CD8-positive, alpha-beta memory T cell (primary cell): ENCODE measurements at places on chromosomes 2 and 18. TPM values are rescaled to one million over a fixed set of nuclear protein-coding genes. Genes with fewer than 3 reads are reported as not detected.

GRCh38 chr18:286515-287310 lies 18.9 kb upstream of the THOC1 start:
- no peak for DNase-seq
- no peak overlapping the region for H3K4me3 ChIP-seq
- H3K36me3 ChIP-seq, result no peaks in the 10 kb centered on the region
- H3K27ac ChIP-seq, result no peak overlapping the region
- no peaks in the 10 kb centered on the region for H3K4me1 ChIP-seq
- no peaks in the 10 kb centered on the region for H3K27me3 ChIP-seq

GRCh38 chr2:127961729-127962128 lies 66.1 kb downstream of the SAP130 start:
- H3K27me3 ChIP-seq, result no peaks in the 10 kb centered on the region
- H3K27ac ChIP-seq, result no peak overlapping the region
- no peak for DNase-seq
- H3K36me3 ChIP-seq, result peaks cover 12% of the 10 kb centered on the region
- H3K4me1 ChIP-seq, result no peaks in the 10 kb centered on the region

The AGXT gene
- not detected for total RNA-seq

GRCh38 chr18:63022429-63023022 lies 297.0 kb downstream of the BCL2 start:
- H3K27ac ChIP-seq, result no peak overlapping the region
- H3K4me1 ChIP-seq, result no peaks in the 10 kb centered on the region
- no peaks in the 10 kb centered on the region for H3K27me3 ChIP-seq
- H3K4me3 ChIP-seq, result no peak overlapping the region
- DNase-seq, result no peak

The SPC25 gene
- 27.7 TPM for total RNA-seq

GRCh38 chr2:30509716-30510115 lies 62.7 kb downstream of the LCLAT1 start:
- H3K27me3 ChIP-seq, result no peaks in the 10 kb centered on the region
- no peak overlapping the region for H3K4me3 ChIP-seq
- H3K4me1 ChIP-seq, result peaks cover 24% of the 10 kb centered on the region
- no peak for DNase-seq
- no peak overlapping the region for H3K27ac ChIP-seq

DNA sequence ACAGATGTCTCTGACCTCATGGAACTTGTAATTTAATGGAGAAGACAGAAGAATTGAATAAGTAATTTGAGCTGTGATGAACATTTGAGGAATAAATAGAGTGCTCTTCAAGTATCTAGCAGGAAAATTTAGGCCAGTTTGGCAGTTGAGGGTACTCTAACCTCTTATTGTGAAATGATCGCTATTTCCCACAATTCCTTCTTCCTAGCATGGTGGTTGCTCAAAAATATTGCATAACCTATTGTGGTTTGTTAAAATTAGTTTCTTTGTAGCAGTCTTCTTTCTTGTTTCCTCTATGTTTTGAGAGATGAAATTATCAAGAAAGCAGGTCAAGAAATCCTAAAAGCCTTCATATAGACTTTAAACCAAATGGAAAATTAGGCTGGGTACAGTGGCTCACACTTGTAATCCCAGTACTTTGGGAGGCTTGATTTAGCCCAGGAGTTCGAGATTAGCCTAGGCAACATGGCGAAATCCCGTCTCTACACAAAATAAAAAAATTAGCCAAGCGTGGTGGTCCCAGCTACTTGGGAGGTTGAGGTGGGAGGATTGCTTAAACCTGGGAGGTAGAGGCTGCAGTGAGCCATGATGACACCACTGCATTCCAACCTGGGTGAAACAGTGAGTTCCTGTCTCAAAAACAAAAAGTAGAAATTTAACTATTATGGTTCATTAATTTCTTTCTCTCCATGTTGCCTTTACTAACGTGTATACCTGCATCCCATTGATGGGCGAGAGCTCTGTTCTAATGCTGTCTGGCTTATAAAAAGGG lies 58.7 kb downstream of the RBKS start:
- no peaks in the 10 kb centered on the region for H3K27me3 ChIP-seq
- H3K27ac ChIP-seq, result no peak overlapping the region

- no peak for DNase-seq
- no peak overlapping the region for H3K27ac ChIP-seq
- no peaks in the 10 kb centered on the region for H3K36me3 ChIP-seq
- H3K4me3 ChIP-seq, result no peak overlapping the region
- H3K27me3 ChIP-seq, result no peaks in the 10 kb centered on the region
These were observed 175.1 kb upstream of the PIEZO2 start for GRCh38 chr18:11324510-11324909.

DNA sequence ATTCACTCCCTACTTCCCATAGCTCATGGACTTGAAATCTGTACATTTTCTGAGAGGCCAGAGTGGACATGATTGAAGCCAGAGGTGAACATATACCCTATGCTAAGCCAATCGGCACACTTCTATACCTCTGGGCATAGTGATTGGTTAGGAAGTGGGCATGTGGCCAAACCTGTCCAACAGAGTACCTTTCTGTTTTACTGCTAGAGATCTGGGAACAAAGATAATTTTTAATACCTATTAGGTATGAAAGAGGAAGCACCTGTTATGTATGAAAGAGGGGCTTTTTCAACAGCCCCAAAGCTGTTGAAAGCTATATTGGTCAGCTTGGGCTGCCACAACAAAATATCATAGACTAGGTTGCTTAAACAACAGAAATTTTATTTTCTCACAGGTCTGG lies 27.7 kb downstream of the METTL8 start:
- H3K36me3 ChIP-seq, result no peaks in the 10 kb centered on the region
- H3K4me3 ChIP-seq, result no peak overlapping the region
- H3K27ac ChIP-seq, result no peak overlapping the region
- H3K27me3 ChIP-seq, result no peaks in the 10 kb centered on the region
- H3K4me1 ChIP-seq, result no peaks in the 10 kb centered on the region

The HOXD9 gene
- not detected for total RNA-seq

The NEU4 gene
- not detected for total RNA-seq

DNA sequence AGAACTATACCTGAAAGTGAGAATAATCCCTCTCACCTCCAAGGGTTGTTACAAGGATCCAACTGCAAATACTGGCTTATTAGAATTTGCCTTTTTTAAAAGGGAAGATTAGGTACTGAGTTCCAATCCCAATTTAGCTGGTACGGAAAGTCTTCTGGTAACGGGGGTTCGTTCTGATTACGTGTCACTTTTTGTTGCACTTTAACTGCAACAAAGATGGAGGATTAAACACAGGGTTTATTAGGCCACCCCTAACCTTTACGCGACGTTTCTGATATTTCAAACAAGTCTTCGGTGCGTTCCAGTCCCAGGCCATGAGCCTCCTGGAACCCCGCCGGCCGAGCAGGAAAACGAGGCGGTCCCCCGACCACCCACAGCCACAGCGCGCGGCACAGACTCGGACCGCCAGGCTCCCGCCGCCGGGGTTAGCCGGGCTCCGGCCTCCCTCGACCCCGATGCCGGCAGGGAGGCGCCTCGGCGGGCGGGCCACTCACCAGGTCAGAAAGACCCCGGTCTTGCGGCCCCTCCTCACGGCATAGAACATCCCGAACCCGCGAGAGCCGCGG lies 411 bp downstream of the RNASEH1 start:
- no peak for DNase-seq
- H3K36me3 ChIP-seq, result peaks cover 26% of the 10 kb centered on the region
- H3K4me3 ChIP-seq, result peak overlapping the region; percentile 49
- H3K4me1 ChIP-seq, result peaks cover 18% of the 10 kb centered on the region

GRCh38 chr2:62547854-62548253 lies 41.9 kb upstream of the TMEM17 start:
- no peak overlapping the region for H3K4me3 ChIP-seq
- H3K4me1 ChIP-seq, result no peaks in the 10 kb centered on the region
- no peak overlapping the region for H3K27ac ChIP-seq
- H3K27me3 ChIP-seq, result no peaks in the 10 kb centered on the region
- no peak for DNase-seq

The LPIN2 gene
- 83.2 TPM for total RNA-seq

GRCh38 chr18:48908916-48909315 lies 41.8 kb downstream of the SMAD7 start:
- no peak overlapping the region for H3K27ac ChIP-seq
- no peak for DNase-seq
- H3K4me3 ChIP-seq, result no peak overlapping the region
- H3K27me3 ChIP-seq, result no peaks in the 10 kb centered on the region

The SPP2 gene
- not detected for total RNA-seq

GRCh38 chr2:24874035-24874434 lies 46.0 kb downstream of the ADCY3 start:
- H3K27me3 ChIP-seq, result no peaks in the 10 kb centered on the region
- H3K36me3 ChIP-seq, result no peaks in the 10 kb centered on the region
- no peak for DNase-seq
- H3K4me3 ChIP-seq, result no peak overlapping the region
- H3K4me1 ChIP-seq, result no peaks in the 10 kb centered on the region

DNA sequence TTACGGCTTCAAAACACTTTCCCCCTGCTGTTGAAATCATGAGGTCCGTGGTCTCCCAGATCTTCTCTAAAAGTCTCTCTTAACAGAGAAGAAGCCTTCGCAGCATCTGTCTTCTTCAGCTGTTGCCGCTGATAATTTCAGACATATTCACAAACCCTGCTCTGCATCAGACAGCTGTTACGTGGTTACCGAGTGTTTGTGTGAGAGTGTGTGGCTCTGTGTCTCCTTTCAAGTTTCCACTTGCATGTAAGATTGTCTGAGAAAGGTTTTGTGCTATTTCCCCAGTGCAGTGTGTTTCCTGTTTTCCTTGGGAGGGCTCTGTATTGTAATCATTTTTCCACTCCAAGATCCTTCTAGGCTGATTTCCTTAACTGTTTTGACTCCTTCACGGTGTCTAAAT lies 32.8 kb downstream of the MAIP1 start:
- no peak for DNase-seq
- H3K27me3 ChIP-seq, result no peaks in the 10 kb centered on the region
- no peak overlapping the region for H3K27ac ChIP-seq
- no peaks in the 10 kb centered on the region for H3K36me3 ChIP-seq

The CHRNG gene
- total RNA-seq, result not detected

DNA sequence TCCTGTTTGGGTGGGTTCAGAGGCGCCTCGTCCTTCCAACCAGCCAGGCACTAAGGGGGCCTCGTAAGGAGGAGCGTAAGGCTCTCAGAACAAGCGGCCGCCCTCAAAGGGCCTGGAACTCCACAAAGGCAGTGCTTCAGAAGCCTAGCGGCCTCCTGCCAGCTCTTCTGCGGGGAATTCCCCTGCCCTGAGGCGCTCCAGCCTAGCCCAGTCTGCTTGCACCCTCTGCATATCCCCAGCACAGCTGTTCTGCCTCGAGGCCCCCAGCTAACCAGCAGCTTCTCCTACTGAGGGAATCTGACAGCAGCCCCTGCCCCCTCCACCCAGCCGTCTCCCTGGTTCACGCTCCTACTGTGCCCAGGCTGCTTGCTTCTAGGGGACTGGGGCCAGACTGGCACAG lies 265.9 kb downstream of the TFCP2L1 start:
- no peak overlapping the region for H3K27ac ChIP-seq
- H3K36me3 ChIP-seq, result no peaks in the 10 kb centered on the region
- no peaks in the 10 kb centered on the region for H3K4me1 ChIP-seq
- no peak for DNase-seq

GRCh38 chr2:212646698-212647366 lies 108.2 kb upstream of the ERBB4 start:
- H3K4me1 ChIP-seq, result no peaks in the 10 kb centered on the region
- no peaks in the 10 kb centered on the region for H3K36me3 ChIP-seq
- DNase-seq, result no peak
- H3K27ac ChIP-seq, result no peak overlapping the region

- no peaks in the 10 kb centered on the region for H3K36me3 ChIP-seq
- peaks cover 11% of the 10 kb centered on the region for H3K4me1 ChIP-seq
- H3K27ac ChIP-seq, result no peak overlapping the region
- no peak for DNase-seq
- no peaks in the 10 kb centered on the region for H3K27me3 ChIP-seq
These were observed 33.2 kb downstream of the ZNF236 start for GRCh38 chr18:76855594-76855993.

The GKN2 gene
- total RNA-seq, result not detected

GRCh38 chr2:102069311-102069974 lies 73.1 kb upstream of the IL1R1 start:
- no peaks in the 10 kb centered on the region for H3K36me3 ChIP-seq
- no peaks in the 10 kb centered on the region for H3K27me3 ChIP-seq
- no peak for DNase-seq
- no peaks in the 10 kb centered on the region for H3K4me1 ChIP-seq
- H3K4me3 ChIP-seq, result no peak overlapping the region

GRCh38 chr2:170863087-170863486 lies 46.4 kb downstream of the GAD1 start:
- H3K4me1 ChIP-seq, result no peaks in the 10 kb centered on the region
- DNase-seq, result no peak
- no peak overlapping the region for H3K4me3 ChIP-seq
- no peaks in the 10 kb centered on the region for H3K27me3 ChIP-seq

- no peaks in the 10 kb centered on the region for H3K27me3 ChIP-seq
- H3K4me1 ChIP-seq, result no peaks in the 10 kb centered on the region
- no peaks in the 10 kb centered on the region for H3K36me3 ChIP-seq
These were observed 46.8 kb upstream of the DNMT3A start for GRCh38 chr2:25388491-25388890.

DNA sequence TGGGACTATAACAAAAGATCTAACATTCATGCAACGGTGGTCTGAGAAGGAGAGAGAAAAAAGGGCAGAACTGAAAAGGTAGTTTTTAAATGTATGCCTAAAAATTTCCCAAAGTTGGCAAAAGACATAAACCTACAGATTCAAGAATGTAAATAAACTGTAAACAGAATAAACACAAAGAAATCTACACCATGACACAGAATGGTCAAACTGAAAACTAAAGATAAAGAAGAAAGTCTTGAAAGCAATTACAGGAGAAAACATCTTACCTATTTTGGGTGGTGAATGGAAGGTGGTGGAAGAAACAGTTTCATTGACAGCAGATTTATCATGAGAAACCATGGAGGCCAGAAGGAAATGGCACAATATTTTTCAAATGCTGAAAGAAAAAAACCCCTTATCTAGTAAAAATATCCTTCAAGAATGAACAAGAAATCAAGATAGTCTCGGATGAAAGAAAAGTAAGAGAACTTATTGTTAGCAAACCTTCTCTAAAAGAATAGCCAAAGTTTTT lies 35.6 kb upstream of the ZNF397 start:
- no peaks in the 10 kb centered on the region for H3K27me3 ChIP-seq
- H3K36me3 ChIP-seq, result no peaks in the 10 kb centered on the region
- no peak overlapping the region for H3K4me3 ChIP-seq
- no peak overlapping the region for H3K27ac ChIP-seq
- H3K4me1 ChIP-seq, result no peaks in the 10 kb centered on the region

The GAREM1 gene
- total RNA-seq, result not detected

- no peaks in the 10 kb centered on the region for H3K4me1 ChIP-seq
- H3K4me3 ChIP-seq, result no peak overlapping the region
- peaks cover 55% of the 10 kb centered on the region for H3K36me3 ChIP-seq
- no peaks in the 10 kb centered on the region for H3K27me3 ChIP-seq
- no peak overlapping the region for H3K27ac ChIP-seq
These were observed 18.9 kb downstream of the ASB1 start for GRCh38 chr2:238445409-238446190.

GRCh38 chr2:240620149-240620731 lies 5.0 kb upstream of the GPR35 start:
- no peak for DNase-seq
- H3K27ac ChIP-seq, result no peak overlapping the region
- peaks cover 48% of the 10 kb centered on the region for H3K4me1 ChIP-seq
- H3K4me3 ChIP-seq, result no peak overlapping the region
- no peaks in the 10 kb centered on the region for H3K27me3 ChIP-seq
- H3K36me3 ChIP-seq, result no peaks in the 10 kb centered on the region

The BCL2 gene
- 60.5 TPM for total RNA-seq

GRCh38 chr2:109715313-109715805 lies 78.7 kb upstream of the RGPD5 start:
- DNase-seq, result no peak
- no peaks in the 10 kb centered on the region for H3K27me3 ChIP-seq
- no peak overlapping the region for H3K27ac ChIP-seq
- no peaks in the 10 kb centered on the region for H3K36me3 ChIP-seq

The SCN1A gene
- not detected for total RNA-seq
